ENCODE measurements at places on chromosomes 5 and 9.

- no peak for DNase-seq
Observed at GRCh38 chr9:115604831-115605483, 487.0 kb upstream of the TNC start.

GRCh38 chr9:16133556-16134227 lies 580.8 kb downstream of the CCDC171 start:
- DNase-seq, result no peak

GRCh38 chr9:106637486-106637885 lies 225.5 kb upstream of the ZNF462 start:
- no peak for DNase-seq

- peak; percentile 21 for DNase-seq
Observed at GRCh38 chr5:154487541-154487940, 9.5 kb upstream of the HAND1 start.

GRCh38 chr9:126688617-126689016 lies 74.9 kb downstream of the LMX1B start:
- DNase-seq, result no peak

GRCh38 chr9:97632248-97632984 lies 752 bp downstream of the TSTD2 start:
- no peak for DNase-seq

- no peak for DNase-seq
Observed at GRCh38 chr9:123536455-123536868, 180.5 kb downstream of the CRB2 start.

DNA sequence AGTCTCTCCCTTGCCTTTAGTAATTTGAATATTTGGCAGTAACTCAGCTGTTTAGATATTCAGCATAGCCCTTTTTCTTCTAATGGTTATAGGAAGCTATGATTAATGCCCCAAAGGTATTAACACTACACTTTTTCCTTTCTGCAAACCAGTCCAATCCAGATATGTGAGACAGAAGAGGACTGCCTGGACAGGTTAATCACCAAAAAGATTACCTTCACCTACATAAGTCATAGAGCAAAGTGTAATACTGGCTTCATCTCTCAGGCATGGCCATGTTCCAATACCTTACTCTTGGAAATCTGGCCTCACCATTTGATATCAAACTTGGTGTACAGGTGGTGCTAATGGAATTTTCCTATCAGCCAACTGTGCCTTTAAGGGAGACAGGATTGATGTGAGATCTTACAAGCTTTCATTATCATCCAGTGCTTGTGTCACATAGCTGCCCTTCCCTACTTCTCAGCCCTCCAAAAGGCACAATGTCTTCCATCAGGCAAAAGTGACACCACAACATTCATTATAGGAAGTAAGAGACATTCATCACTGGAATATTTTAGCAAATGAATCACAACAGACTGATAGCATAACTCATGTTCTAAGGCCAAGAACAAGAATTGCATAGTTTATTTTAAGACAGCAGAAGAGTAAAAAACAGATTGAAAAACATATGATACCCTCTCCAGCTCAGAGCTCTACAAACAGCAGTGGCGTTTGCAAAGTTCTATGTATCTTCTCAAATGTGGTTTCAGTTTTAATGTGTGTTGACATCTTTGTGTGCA lies 91.2 kb upstream of the PAM start:
- DNase-seq, result no peak

GRCh38 chr5:109953761-109954160 lies 264.0 kb downstream of the MAN2A1 start:
- DNase-seq, result no peak

- DNase-seq, result no peak
Observed at GRCh38 chr5:7391814-7392692, 3.9 kb upstream of the ADCY2 start.

DNA sequence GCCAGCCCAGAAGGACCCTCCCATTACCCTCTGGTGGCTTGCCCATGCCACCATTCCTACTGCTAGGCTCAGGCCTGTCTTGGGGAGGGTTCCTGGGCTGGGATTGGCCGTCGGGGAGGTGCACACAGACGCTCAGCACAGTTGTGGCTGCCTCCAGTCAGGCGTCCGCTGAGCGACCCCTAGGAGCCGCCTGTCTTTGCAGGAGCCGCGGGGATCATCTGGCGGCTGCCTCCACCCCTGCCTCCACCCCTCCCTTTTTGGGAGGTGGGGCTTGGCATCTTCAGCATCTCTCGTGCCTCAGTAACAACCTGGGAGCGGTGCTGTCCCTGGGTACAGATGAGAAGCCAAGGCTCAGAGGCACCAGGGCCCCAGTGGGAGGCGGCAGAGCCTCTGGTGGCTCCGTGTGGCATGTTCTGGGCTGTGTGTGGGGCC lies 39.6 kb downstream of the RXRA start:
- DNase-seq, result no peak

- DNase-seq, result no peak
Observed at GRCh38 chr9:114288193-114289091, 34.5 kb upstream of the ORM1 start.

Measured in stimulated activated CD4-positive, alpha-beta T cell treated with anti-CD3 and anti-CD28 coated beads, Interleukin-15, amount 100 ng/mL, for 1 hour (primary cell).